Activated T-cell treated with anti-CD3 and anti-CD28 coated beads for 48 hours (primary cell): ENCODE measurements at places on chromosomes 16 and 17.

- no peak for DNase-seq
Observed at GRCh38 chr16:9033125-9033830, 58.2 kb upstream of the HAPSTR1 start.

DNA sequence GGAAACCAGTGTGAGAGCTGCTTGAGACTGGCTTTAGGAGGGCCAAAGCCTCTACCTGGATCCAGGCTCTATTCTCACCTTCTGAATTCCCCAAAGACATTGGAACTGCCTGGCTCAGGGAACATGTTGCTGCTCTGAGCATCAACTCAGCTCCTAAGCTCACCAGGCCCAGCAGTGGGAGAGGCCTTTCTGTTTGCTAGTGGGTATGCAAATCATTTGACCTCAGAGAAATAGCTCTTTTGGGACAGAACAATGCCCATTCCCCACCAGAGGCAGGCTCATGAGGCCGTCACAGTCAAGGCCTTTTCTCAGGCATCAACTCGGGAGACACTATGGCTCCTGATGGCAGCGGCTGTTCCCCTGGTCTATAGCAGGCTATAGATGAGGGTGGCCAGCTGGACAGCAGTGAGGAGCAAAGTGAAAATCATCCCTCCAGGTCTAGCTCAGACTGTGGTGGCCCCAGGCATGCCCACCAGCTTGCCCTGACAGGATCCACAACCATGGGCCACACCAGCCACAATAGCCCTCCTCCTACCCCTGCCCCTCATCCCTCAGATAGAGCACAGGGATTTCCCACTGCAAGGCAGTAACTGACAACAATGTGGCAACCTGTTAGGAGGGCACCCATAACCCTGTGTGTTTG, 30.4 kb upstream of the GFOD2 start:
- no peak for DNase-seq

DNA sequence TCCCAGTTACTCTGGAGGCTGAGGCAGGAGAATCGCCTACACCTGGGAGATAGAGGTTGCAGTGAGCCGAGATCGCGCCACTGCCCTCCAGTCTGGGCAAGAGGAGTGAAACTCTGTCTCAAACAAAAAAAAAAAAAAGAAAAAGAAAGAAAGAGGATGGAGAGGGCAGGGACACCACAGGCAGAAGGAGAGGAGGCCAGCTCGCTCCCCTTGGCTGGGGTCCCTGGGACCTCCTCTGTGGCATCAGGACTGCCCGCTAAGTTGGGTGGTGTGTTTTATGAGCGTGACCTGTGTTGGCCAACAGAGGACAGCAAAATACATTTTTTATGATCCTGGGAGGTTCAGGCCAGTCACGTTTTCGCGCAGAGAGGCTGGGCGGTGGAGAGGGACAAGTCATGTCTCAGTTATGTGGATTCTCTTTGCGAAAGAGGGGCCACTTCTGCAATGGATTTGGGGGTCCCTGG, 229.6 kb downstream of the MRTFB start:
- no peak for DNase-seq

- DNase-seq, result no peak
Observed at GRCh38 chr17:69430488-69430887, 16.0 kb downstream of the MAP2K6 start.

GRCh38 chr17:67171560-67171959, 73.4 kb downstream of the HELZ start:
- DNase-seq, result no peak

- no peak for DNase-seq
Observed at GRCh38 chr17:73667181-73667959, 23.1 kb upstream of the SDK2 start.

- DNase-seq, result peak; percentile 71
Observed at GRCh38 chr16:3074860-3075522, 9.6 kb downstream of the IL32 start.

DNA sequence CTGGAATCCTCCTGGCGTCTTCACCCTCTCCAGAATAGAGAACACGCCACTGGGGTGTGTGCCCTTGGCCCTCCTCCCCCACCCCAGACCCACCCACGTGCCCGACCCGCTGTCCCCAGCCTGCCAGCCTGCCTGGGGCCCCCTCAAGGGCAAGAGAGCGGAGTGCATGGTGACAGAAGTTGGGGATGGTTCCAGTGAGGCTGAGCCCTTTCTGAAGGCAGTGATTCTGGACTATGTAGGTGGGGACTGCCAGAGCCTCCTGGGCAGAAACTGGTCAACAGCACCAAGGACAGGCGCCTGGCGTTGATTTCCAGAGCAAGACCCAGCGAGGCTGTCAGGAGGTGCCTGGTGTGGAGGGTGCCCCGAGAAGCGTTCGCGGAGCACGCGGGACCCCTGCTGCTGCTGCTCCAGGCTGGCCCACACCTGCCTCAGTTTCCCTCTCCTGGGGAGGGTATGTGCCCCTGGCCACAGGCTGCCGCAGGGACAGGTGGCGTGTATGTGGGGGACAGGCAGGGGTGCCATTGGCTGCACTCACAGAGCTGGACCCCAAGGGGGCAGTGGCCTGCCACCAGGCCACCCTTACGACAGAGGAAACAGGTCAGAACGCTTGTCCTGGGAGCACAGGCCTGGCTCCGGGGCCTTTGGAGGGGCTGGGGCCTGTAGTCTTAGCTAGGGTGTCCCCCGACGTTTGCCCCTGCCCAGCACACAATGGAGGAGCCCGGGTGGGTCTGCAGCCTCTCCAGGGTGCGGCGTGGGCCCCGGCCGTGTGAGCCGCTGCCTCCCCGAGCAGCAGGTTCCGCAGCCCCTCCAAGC, 1.2 kb downstream of the SSTR5 start:
- DNase-seq, result no peak
